ENCODE measurements at places on chromosomes 4 and X.
A peak's percentile ranks its signal among the peaks of the same experiment; 100 is the strongest.

DNA sequence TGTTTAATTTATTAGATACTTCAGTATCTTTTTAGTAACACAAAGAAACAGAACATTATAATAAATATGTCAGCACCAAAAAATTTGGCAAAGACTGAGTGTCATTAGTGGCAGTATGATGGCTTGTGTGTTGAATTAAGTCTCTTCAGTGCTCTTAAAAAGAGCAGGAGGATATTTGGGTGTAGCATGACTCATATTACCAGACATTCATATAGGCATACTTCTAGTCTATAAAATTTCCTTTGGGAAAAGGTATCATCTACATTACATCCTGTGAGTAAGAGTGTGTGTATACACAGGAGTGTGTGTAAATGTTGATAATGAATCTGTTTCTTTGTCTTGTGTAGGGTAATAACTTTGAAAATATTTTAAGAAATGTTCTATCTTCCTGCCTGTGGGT, 135.7 kb downstream of the CNKSR2 start:
- no peak for DNase-seq

- DNase-seq, result no peak
Measured at GRCh38 chrX:9390121-9390520, 74.7 kb upstream of the TBL1X start.

DNA sequence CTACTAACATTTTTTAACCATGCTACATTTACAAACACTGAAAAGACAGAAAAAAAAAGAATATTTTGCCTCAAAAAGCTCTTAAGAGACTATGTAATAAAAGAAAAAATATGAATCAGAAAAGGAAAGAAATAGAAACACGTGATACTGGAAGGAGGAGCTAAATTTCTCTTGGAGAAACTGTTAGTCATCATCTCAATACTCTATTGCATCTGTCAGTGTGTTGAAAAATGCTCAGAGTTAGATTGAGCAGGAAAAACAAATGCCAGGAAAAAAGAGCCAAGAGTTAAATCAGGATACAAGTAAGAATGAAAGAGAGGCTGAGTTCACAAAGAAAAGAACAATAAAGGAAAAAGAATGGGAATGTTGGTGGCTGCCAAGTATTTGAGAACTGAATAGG, 2.6 kb downstream of the RAB28 start:
- DNase-seq, result no peak

- DNase-seq, result no peak
Measured at GRCh38 chr4:136025540-136025939, 1506.8 kb downstream of the PCDH18 start.

GRCh38 chr4:41709844-41710481, 38.6 kb downstream of the PHOX2B start:
- DNase-seq, result peak; percentile 90

DNA sequence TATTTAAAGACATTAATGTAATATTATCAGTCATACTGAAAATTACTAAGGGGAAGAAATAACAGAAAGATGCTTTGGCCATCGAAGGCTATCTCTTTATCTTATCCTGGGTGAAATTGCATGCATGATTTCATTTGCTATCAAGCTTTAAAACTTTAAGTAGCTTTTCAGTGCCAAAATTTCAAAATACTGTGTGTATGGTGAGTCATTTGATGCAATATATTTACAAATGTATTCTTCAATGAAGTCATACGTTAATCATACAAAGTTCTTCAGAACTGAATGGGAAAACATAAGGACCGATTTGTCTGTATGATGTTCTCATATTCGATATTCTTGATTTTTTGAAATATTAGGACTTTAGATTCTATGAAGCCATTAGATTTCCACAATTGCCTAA, 1295.8 kb upstream of the AGA start:
- no peak for DNase-seq

DNA sequence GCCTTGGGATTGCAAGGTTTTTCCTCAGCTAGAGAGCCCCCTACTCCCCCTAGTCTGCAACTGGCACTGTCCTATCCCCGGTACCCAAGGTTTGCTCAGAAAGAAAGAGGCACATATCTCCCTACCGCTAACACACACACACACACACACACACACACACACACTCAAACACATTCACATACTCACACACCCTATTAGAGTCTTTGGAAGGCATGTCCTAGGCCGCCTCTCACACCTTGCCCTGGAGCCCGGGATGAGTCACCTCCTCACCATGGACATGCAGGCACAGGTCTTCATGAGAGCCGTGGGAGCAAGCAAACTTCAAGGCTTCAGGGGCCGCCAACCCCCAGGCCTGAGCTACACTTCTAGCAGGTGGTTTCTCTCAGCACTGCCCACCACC, 49.2 kb downstream of the PJA1 start:
- no peak for DNase-seq

- DNase-seq, result no peak
Measured at GRCh38 chr4:105343146-105343931, 130.5 kb downstream of the PPA2 start.

Measured in SJCRH30 (cell line).